ENCODE measurements at places on chromosomes 2 and 18.

DNA sequence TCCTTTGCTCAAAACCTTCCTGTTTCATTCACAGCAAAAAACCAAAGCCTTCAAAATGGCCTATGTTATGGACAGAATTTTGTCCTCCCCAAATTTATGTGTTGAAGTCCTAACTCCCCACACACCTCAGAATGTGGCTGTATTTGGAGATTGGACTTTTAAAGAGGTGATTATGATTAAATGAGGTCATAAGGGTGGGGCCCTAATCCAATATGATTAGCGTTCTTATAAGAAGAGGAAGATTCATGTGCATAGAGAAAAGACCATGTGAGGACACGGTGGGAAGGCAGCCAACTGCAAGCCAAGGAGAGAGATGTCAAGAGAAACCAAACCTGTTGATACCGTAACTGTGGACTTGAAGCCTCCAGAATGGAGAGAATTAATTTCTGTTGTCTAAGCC is 4.6 kb upstream of the ZNF638 start:
- no peak for DNase-seq

GRCh38 chr2:151937966-151938365 is 109.7 kb upstream of the ARL5A start:
- DNase-seq: no peak

GRCh38 chr2:239169311-239170048 is 231.3 kb downstream of the HDAC4 start:
- no peak for DNase-seq

- DNase-seq: peak; percentile 7
Observed at GRCh38 chr2:152635635-152636298, 81.5 kb downstream of the PRPF40A start.

DNA sequence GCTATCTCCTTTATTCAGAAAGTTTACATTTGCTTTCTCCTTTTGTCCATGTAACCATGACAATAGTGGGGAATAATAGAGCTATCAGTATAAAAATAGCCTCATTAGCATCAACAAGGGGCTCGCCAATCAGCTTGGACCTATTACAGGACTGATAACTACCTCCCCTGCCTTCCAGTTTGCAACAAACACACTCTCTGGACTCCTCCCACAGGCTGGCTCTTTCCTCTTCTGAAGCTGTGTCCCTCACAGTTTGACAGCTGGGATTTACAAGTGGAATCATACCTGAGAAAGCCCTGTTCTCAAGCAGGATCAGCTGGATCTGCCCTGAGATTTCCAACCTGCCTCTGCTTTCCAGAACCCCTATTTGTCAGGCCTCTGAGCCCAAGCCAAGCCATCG is 162.5 kb downstream of the GRB14 start:
- no peak for DNase-seq

- no peak for DNase-seq
Observed at GRCh38 chr2:176999301-176999700, 213.3 kb upstream of the HNRNPA3 start.

- DNase-seq: no peak
Observed at GRCh38 chr2:109187711-109188495, 58.9 kb downstream of the SH3RF3 start.

DNA sequence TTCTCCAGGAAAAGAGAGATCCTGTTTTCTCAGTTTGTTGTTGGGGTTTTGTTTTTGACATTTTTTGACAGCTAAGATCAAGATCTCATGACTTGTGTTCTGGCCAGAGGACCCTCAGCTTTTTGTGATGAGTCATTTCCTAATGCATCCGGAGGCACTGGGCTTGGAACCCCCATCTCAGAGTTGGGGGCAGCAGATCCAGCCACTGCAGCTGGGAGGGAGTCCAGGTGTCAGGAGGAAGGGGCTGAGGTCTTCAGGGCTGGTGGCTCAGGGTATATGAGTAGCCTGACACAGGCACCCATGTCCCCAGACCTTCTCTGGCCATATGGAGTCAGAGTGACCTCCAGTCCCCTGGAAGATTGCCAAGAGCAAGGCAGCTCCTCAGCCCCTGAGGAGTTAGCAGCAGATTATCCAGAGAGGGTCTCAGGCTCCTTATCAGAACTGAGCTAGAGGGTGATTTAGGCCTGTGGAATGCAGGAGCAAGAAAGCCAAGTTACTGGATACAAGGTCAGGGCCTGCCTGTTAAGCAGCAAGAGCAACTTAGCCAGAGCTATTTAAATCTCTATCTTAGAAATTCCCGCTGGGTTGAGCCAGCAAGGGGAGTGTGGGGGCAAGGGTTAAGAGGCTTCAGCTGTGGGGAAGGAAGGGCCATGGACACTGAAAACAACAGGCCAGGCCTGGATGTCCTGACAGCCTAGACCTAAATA is 62.4 kb downstream of the TANC1 start:
- no peak for DNase-seq

DNA sequence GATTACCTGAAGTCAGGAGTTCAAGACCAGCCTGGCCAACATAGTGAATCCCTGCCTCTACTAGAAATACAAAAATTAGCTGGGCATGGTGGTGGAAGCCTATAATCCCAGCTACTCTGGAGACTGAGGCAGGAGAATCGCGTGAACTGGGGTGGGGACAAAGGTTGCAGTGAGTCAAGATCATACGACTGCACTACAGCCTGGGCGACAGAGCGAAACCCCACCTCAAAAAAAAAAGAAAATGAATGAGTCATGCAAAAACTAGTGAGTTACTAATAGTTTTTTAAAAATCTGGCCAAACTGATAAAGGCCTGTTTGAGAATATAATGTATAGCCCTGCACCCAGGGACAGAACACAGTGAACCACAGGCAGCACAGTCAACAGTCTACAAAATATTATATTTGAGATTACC is 17.5 kb downstream of the AFG3L2 start:
- DNase-seq: no peak

- DNase-seq: no peak
Observed at GRCh38 chr2:47487498-47487875, 84.5 kb downstream of the MSH2 start.

- no peak for DNase-seq
Observed at GRCh38 chr2:157182204-157182709, 75.2 kb upstream of the GALNT5 start.

DNA sequence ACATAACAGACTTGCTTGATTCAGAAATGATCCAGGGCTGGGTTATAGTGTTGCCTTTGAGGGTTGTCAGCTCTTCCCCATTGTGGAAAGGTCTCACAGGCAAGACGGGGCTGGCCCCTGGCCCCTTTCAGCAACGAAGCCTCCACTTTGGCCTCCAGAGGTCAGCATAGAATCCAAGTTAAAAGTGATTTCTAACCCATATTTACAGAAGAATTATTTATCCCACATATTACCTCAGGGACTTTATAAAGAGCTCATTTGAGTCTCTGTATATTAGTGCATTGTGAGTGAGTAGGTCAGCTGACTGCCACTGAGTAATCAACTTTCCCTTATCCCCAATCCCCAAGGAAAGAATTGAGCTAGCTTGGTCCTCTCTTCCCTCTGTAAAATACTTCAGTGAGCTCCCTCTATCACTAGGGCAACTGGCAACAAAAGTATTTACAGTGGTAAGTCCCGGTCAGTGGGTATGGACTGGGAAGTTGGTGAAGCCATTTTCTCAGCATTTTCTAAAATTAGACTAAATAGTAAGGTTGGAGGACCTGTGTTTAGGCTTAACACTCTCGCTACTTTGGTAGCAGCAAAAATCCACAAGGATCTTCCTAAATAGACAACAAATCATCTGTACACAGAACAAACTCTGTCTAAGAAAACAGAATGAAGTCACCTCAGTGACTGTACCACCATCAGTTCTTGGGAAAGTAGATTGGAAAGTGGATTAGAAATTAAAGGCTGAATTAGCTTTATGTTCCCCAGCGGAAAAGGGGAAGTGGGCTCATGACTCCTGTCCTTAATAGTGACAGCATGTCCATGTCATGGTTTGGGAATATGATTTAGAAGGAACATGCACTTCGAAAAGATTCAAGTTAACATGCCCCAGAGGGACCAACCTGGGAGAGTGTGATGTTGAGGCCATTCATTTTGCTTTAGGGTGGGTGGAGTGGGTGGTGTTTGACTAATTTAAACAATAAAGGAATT is 171.0 kb upstream of the SIX3 start:
- no peak for DNase-seq

GRCh38 chr18:5628512-5629255 is 84.9 kb upstream of the EPB41L3 start:
- DNase-seq: no peak
